ENCODE measurements at places on chromosomes 6 and 20.
A peak's percentile ranks its signal among the peaks of the same experiment; 100 is the strongest.

- no peak for DNase-seq
Observed at GRCh38 chr6:71678091-71678490, 208.3 kb upstream of the RIMS1 start.

GRCh38 chr6:151807513-151808370 lies at the start of gene ESR1:
Gene ESR1 (plus strand): TSS chr6:151807682. CDS start chr6:151807913, 231 bp downstream.
- DNase-seq: no peak

GRCh38 chr6:70258483-70258882 lies 44.4 kb downstream of the COL9A1 start:
- no peak for DNase-seq

GRCh38 chr20:59667981-59668515 lies 63.7 kb downstream of the PHACTR3 start:
- no peak for DNase-seq

DNA sequence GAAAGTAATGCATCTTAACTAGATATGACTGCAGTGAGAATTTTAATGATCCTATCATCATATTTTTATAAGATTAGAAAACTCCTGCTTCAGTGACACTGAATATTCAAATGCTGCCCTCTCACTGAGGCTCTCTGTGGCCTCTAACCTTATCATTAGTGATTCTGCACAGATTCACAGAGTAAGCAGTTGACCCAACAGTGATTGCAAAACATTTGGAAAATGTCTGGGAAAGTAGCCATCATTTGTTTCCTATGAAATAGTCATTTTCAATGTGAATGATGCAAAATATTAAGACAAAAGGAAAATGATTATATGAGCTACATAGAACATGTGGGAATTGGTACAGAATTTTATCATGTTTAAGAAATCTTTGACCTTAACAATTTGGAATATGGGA lies 210.3 kb downstream of the TBX18 start:
- no peak for DNase-seq

- no peak for DNase-seq
Observed at GRCh38 chr6:50907565-50907964, 88.9 kb downstream of the TFAP2B start.

- no peak for DNase-seq
Observed at GRCh38 chr6:17858584-17858983, 128.9 kb downstream of the KIF13A start.

DNA sequence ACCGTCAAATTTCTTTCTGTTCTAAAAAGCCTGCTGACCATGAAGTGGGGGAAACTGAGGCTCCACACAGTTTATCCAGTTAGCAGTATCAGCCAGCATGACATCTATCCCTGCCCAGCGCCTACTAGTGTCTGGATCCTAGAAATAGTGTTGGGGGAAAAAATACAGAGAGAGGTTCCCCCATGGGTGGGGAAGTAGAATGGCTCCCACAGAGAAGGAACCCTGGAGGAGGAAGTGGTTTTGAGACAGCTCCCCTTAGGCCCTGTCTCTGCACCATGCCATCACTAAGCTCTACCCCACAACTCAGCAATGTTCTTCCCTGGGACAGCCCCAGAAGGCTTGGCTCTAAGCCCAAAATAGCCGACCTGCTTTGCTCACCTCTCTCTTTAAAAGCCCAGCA lies 153.4 kb downstream of the MBOAT1 start:
- no peak for DNase-seq

GRCh38 chr6:107532706-107533105 lies 42.8 kb downstream of the SOBP start:
- DNase-seq: no peak

- DNase-seq: no peak
Observed at GRCh38 chr6:18132346-18132745, 9.9 kb upstream of the NHLRC1 start.

DNA sequence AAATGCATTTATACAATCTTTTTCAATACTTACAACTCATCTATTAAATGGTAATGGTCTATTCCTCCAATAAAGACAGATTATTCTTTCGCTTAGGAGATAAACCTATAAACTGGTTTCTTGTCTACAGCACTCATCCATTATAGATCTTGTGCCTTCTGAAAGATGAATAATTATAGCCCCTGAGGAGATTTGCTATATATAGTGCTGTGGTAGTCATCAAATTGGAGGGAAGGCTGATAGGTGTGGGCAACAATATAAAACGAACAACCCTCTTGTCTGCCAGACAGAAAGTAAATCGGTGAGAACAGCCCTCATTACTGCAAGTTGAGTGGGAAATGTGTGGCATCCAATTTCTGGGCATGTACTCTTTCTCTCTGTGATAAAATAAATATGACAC lies 292.5 kb upstream of the CNR1 start:
- no peak for DNase-seq

DNA sequence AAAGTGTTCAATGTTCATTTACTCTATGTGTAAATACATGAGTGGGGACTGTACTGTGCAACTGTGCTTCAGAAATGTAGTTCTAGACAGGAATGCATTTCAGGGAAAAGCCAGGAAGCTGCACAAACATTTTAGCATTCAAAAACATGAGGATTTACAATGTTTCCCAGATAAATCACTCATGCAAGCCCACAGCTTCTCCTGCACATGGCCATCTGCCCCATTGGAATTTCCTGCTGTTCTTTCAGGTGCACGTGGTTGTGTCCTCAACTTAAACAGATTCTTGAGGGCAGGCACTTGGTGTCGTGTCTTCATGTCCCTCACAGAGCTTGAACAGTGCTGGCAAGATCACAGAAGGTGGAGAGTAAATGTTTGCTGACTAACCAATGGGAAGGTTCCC lies 101.5 kb downstream of the UNC5CL start:
- no peak for DNase-seq

- no peak for DNase-seq
Observed at GRCh38 chr20:37200926-37201826, 21.8 kb upstream of the MROH8 start.

DNA sequence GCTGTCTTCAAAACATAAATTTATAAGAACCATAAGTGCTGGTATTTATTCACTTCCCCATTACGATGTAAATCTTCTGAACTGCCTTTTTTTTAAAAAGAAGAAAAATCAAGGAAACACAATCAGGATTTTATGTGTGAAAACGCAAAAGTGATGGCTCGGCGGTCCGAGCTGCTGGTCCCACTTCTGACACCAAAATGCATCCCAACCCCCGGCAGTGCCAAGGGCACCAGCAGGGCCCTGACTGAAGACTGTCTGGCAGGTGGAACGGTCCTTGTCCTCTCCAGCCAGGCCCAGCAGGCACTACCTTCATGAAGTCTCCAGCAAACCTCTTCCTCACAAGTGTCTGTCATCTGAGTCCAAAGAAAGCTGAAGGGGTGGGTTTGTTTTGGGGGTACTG lies 41.2 kb downstream of the TBC1D7 start:
- no peak for DNase-seq

DNA sequence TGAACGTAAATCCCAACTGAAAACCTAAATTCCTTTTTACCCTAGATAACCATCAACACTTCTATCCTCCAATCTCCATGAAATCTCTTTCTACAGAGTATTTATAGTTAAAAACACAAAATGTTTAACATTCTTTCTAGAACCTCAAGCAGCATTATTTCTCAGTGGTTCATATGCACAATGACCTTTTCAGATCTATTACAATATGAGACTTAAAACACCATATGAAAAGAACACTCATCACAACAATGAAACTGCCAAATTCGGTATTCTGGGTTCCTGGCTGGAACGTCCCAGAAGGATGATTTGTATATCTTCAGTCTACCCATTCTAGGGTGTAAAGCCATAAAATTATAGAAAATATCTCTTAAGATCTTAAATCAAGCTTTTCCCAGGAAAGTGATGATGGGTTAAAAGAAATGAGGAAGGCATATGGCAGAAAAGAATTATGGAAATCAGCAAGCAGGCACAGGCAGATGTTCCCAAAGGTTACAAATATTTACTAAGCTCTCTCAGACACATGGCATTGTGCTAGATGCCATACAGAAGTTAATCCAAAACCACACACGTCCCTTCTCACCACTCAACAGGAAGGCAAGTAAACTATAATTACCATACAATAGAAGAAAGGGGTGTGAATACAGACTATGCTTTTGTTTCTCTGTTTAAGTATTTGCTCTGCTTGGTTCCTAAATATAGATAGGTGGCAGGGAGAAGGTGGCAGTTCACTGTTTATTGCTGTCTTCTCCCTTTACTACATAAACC lies 118.0 kb downstream of the CHD6 start:
- no peak for DNase-seq

DNA sequence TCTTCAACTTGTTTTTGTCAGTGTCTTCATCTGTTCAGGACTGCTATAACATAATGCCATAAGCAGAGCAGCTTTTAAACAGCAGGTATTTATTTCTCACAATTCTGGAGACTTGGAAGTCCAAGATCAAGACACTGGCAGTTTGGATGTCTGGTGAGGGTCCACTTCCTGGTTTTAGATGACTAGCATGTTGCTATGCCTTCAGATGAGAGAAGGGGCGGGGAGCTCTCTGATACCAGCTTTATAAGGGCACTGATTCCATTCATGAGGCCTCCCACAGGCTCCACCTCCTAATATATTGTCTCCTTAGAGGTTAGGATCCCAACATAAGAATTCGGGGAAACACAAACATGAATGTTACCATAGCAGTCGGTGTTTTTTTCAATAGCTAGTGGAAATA lies 52.9 kb downstream of the FAM83B start:
- DNase-seq: no peak

DNA sequence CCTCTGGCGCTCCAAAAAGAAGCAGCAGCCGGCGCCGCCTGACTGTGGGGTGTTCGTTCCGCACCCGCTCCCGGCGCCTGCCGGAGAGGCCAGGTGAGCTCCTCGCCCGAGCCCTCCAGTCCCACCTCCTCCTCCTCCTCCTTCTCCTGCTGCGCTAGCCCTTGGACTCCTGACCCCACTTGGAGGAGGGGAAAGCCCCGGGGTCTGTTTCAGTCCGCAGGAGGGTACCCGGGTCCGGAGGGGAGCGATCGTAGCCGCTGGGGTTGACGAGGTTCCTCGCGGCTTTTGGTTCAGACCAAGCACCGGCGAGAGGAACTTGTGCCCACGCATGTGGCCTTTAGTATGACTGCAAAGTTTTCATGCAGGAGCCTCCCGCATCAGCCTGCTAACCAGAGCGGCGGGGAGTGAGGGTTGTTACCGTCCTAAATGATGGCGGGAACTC lies 493 bp downstream of the CRYBG1 start:
- DNase-seq: peak; percentile 6

DNA sequence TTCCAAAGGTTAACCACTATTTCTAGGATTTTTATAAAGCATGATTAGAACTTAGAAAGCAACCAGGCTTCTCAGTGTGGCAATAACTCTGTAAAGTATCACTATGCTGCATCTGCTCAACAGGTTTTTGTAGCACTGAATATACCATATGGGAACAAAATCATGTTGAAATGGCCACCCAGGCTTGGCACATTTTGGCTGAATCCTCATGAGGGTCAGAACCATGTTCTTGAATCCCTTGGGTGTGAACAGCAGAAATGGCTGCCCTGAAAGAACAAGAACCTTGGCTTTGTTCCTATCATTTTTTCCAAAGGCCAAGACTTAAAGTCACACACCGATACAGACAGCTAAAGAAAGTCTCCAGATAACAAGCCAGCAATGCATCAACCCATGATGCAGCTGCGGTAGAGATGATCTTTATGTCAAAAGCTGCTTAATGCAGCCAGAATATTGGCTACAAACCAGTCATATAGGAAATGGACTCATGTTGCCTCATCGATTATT lies 283.0 kb upstream of the NOX3 start:
- DNase-seq: no peak

- no peak for DNase-seq
Observed at GRCh38 chr6:74585753-74586152, 620.1 kb downstream of the COL12A1 start.

DNA sequence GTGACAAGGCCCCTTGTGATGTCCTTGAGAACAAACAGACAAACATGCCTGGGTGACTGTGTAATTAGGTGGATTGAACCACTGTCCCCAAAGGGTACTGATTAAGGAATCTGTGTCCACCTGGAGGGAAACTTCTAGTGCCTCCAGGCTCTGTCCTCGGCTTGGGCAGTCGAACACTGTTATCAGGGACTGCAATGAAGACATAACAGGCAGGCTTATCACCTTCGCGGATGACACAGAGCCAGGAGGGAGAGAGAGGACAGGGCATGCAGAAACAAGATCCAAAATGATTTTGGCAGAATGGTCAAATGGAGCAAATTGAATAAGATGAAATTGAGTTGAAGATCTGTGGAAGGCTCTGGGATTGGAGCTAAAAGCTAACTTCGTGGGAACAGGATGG lies 60.9 kb upstream of the ZFAND3 start:
- DNase-seq: no peak

DNA sequence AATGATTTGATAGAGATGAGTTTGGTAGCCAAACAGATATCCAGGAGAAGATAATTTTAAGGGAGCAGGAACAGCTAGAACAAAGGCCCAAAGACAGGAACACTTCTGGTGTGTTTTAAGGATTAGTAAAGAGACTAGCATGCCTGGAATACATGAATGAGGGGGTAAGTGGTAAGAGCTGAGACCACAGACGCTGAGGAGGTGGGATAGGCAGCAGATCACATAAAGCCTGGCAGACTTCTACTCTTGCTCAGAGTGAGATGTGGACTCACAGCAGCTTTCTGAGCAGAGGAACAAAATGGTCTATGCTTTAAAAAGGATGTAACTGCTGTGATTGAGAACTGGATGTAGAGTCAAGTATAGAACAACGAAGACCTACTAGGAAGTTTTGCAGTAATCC lies 100.1 kb downstream of the EPHA7 start:
- no peak for DNase-seq

DNA sequence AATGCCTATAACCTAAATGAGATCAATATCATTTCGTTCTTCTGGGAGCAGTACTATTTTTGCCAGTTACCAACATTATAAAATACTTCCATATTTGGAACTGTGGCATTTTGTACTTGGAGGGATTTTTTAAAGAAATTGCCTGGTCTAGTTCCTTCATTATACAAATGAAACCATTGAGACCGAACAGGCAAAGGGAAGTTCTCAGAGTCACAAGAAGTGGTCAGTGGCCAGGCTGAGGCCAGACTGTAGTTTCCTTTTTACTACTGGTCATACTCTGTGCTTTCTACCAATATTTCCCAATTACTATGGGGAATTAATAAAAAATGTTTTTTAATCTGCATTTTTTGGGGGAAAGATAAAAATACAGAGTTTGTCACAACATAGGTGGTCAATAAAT lies 332.0 kb downstream of the NRN1 start:
- no peak for DNase-seq

GRCh38 chr20:51128198-51128597 lies 105.3 kb upstream of the KCNG1 start:
- DNase-seq: no peak

GRCh38 chr6:138012682-138013081 lies 94.5 kb downstream of the PERP start:
- no peak for DNase-seq

GRCh38 chr20:16049529-16050093 lies 523.6 kb downstream of the KIF16B start:
- DNase-seq: no peak

DNA sequence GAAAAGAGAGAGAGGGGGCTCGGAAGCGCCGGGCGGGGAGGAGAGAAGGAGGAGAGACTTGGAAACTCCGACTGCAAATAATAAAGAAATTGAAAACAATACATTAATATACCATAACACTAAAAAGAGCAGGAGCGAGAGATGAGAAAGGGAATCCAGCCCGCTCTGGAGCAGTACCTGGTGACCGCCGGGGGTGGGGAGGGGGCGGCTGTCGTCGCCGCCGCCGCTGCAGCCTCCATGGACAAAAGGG lies 338 bp downstream of the E2F3 start:
- no peak for DNase-seq
